Activated CD8-positive, alpha-beta T cell treated with anti-CD3 and anti-CD28 coated beads, Interleukin-2, amount 10 ng/mL, durations not matched to agents 7 days and 5 days (primary cell): ENCODE measurements at places on chromosomes 11 and 22. TPM values are rescaled to one million over a fixed set of nuclear protein-coding genes. Genes with fewer than 3 reads are reported as not detected.
A peak's percentile ranks its signal among the peaks of the same experiment; 100 is the strongest.

DNA sequence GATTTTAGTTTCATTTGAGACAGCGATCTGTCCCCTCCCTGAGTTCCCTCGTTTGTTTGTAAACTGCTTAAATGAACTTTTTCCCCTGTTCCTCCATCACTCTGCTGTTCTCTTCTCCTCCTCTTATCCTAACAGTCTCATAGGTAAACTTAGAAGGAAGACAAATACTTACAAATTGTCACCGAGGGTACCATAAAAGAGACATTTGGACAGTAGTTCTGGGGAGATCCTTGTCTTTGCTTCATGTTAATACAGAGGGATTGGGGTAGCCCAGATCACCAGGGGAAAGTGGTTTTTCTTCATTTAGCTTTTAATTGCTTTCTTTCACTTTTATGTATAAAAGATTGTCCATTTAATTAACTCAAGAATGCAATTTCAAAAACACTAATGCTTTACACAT is 46.1 kb downstream of the ZBTB16 start:
- DNase-seq = no peak

- DNase-seq = no peak
These were observed 26.6 kb upstream of the CABP7 start for GRCh38 chr22:29693161-29693560.

GRCh38 chr11:20775331-20775730 is 105.9 kb downstream of the NELL1 start:
- DNase-seq = no peak

Gene SNX32
- total RNA-seq = 0.44 TPM

Gene OR51E2
- total RNA-seq = not detected

Gene CHST1
- not detected for total RNA-seq

GRCh38 chr11:47177846-47178245 is 1.2 kb upstream of the ARFGAP2 start:
- DNase-seq = no peak

GRCh38 chr11:352456-353031 is 16.8 kb upstream of the B4GALNT4 start:
- no peak for DNase-seq

DNA sequence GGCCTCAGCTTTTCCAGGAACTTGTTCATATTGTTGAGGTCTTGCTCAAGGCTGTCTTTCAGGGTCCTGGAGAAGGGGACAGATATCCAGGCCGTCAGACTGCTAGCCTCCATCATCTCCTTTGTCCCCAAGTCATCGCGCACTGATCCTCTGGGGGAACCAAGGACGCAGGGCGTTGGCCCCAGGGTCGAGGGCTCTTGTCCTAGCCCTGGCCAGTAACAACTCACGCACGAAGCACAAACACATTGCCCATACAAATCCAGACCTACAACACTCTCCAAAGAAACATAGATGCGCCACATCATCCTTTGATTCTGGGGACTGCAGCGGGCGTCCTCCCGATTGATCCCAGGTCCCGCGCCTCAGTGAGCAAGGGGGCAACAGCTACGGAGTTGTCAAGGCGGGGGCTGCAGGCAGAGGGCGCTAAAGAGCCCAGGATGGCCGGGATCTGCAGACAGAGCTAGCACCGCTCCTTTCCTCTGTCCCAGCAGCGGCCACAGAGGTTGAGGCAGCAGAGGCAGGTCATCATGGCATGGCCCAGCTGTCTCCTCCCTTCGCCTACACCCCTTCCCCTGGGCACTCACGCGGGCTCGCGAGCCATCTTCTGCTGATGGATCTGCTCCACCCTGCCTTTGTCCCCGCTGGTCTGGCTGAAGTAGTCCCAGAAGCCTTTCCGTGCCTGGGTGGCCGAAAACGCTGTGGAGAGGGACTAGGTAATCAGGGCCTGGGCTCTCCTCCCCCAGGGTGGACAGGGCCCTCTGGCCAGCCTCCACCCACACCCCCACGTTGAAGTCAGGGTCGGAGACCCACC is 472 bp downstream of the APOA5 start:
- DNase-seq = peak; percentile 82

DNA sequence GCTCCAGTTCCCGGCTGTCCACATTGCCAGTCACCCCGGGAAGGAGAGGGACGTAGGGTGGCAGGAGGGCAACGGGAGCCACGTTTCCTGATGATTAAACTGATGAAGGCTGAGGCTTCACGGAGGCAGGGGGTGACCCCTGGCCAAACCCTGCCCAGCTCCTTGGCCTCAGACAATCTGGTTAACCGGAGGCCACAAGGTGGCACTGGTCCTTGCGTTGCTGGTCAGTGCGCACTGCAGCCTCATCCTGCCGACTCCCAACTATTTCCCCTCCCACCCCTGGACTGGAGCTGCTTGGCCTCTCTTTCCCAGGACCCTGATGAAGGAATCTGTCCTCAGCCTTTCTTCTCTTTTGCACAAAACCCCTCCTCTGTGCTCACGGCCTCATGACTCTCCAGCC is 75.3 kb downstream of the PDE2A start:
- no peak for DNase-seq

- no peak for DNase-seq
These were observed 406.3 kb downstream of the BUD13 start for GRCh38 chr11:116366451-116366850.

DNA sequence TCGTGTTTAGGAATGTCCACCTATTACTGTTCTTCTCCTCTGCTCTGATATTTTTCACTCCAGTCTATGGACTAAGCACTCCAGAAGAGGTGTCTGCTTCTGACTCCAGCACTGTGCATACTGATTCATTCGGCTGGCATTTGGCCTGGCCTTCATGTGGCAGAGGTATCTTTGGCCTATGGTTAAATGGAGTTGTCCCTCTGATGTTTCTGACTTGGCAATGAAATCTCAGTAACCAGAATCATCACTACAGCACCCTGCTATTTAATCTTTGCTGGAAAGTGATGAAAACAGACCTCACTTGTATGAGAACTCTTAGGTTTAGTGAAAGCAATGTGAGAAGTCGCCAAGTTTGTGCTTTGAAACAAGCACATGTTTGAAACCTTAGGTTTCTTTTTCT is 155.2 kb downstream of the MAML2 start:
- no peak for DNase-seq

GRCh38 chr11:118200901-118201680 is 23.7 kb downstream of the JAML start:
- DNase-seq = peak; percentile 79

GRCh38 chr11:73116636-73117035 is 25.5 kb downstream of the FCHSD2 start:
- DNase-seq = no peak

Gene BTBD10
- 25.7 TPM for total RNA-seq

DNA sequence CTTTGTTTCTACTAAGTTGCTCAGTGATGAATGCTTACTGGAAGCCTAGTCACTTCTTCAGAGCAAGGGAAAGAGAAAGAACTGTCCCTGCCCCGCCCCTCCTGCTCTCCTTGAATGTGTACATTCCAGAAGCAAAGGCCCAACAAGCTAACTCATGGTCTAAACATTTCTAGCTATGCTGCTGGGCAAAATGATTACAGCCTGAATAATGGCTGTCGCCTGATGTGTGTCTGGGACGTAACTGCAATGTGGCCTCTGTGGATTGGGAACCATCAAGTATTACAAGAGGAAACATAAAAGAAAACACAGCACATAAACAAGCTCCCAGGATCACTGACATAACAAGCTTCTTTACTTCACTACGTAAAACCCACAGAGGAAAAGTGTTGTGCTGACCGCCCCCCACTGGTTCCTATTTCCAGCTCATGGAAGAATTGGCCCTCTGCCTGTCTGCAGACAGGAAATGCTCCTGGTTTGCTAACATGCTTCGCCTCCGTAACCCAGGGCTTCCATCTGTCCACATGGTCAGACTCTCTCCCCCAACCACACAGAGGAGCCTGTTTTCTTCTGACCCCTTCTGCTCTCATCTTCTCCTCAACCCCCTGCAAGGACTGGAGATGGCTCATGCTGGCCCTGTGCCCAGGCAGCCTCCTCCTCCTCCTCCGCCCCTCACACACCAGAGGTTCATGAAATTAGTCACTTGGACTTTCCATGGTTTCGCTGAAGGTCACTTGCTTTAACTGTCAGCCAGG is 187.2 kb downstream of the MAML2 start:
- peak; percentile 25 for DNase-seq

DNA sequence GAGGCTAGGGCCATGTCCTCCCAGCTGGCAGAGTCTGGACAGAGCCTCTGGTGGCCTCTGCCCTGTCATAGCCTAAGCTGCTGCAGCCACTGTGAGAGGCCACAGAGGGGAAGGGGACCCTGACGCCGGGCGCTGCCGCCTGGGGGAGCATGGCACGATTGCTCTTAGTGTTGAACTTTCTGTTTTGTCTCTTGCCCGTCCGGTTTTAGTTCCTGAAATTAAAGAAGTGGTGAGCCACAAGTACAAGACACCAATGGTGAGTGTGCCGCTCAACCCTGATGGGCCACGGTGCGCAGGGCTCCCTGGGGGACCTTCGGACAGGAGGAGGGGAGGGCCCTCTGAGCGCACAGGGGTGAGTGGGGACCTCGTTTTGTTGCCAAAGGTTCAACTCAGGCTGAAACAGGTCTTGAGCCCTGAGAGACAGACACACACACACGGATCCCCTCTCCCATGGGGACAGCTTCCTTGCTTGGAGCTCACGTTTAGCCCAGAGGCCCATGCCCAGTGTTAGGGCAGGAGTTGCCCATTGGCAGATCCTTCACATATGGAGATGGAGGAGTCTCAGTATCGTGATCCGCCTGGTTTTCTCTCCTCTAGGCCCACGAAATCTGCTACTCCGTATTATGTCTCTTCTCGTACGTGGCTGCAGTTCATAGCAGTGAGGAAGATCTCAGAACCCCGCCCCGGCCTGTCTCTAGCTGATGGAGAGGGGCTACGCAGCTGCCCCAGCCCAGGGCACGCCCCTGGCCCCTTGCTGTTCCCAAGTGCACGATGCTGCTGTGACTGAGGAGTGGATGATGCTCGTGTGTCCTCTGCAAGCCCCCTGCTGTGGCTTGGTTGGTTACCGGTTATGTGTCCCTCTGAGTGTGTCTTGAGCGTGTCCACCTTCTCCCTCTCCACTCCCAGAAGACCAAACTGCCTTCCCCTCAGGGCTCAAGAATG is 23.8 kb downstream of the MYBPC3 start:
- no peak for DNase-seq

Gene KRTAP5-10
- not detected for total RNA-seq
